Amygdala (tissue), 56 donors: ENCODE measurements at places on chromosomes 6 and 20.

DNA sequence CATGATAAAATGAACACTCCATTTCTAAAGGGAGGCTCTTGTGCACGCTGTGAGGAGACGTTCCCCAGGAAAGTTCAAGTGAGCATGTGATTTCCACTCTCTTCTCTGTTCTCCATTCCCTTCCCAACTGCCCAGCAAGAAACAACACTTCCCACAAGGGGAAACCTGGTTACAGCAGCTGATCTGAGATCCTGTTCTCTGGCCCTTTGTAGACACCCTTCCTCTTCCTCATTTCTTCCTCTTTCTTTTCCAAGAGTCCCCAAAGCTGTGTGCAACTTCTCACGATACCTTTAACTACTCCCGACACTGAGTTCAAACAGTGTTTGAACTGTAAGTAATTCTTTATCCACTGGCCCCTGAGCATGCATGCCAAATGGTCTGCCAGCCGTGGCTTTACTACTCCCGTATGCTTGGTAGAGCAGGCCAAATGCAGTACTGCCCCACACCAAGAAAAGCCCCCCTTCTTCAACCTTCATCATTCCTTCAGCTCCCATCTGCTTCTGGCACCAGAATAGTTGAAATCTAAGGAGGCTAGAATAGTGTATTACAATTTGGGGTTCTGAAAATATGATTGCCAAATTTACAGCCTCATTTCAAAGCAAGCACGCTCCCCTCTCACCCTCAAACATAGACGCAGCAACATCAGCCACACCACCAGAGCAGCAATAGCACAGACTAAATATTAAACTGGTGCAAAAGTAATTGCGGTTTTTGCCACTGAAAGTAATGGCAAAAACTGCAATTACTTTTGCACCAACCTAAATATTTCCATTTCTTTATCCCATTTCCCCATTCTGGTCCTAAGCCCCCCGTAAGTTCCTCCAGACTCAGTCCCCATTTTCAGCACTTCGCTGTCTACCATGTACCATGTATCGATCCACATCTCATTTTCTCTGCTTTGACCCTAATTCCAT is 4.3 kb downstream of the HLA-DMB start:
- no peak for DNase-seq

- no peak for DNase-seq
Observed at GRCh38 chr20:3990716-3991115, 24.6 kb downstream of the RNF24 start.

GRCh38 chr6:74798302-74798701 is 407.6 kb downstream of the COL12A1 start:
- DNase-seq, result no peak

DNA sequence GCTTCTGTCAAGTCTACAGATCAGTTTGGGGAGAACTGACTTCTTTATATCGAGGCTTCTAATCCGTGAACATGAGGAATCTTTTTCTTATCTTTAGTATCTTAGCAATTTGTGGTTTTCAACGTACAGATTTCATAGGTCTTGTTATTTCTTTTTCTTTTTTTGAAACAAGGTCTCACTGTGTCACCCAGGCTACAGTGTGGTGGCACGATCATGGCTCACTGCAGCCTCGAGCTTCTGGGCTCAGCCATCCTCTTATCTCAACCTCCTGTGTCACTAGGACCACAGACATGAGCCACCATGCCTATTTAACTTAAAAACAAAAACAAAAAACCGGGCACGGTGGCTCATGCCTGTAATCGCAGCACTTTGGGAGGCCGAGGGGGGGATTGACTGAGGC is 29.3 kb downstream of the DNAJC5 start:
- no peak for DNase-seq

- no peak for DNase-seq
Observed at GRCh38 chr20:6504826-6505225, 262.7 kb upstream of the BMP2 start.

DNA sequence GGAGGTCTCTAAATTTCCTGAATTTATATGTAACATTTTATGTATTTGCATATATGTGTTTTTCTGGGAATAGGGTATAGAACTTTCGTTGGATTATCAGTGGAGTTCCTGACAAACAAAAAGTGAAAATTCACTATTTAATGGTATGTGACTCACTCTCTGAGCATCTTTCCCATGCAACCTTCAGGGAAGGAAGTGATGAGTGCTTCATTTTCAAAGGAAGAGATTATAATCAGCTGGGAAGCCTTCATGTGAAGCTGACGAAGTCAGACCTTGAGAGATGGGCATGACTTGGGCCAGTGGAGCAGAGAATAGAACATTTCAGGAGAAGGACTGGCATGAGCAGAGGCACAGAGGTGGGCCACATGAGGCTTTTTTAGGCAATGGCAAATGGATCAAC is 72.7 kb downstream of the FAXC start:
- no peak for DNase-seq

GRCh38 chr20:58406422-58407001 is 17.5 kb downstream of the VAPB start:
- no peak for DNase-seq

DNA sequence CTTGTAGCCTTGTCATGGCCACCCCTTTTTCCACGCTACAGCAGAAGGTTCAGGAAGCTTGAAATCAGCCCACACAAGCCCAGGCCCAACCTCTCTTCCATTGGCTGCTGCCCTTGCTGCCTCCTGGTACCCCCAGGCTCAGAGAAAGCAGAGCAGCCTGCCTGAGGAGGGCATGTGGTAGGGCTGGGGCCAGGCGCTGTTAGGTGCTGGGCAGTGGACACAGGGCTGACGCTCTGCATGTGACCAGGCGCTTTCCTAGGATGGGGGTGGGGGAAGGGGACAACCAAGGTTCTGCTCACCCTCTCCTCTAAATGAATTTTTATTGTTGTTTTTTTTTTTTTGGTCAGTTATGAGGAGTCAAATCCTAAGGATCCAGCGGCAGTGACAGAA is 36.3 kb upstream of the ID1 start:
- DNase-seq, result no peak

DNA sequence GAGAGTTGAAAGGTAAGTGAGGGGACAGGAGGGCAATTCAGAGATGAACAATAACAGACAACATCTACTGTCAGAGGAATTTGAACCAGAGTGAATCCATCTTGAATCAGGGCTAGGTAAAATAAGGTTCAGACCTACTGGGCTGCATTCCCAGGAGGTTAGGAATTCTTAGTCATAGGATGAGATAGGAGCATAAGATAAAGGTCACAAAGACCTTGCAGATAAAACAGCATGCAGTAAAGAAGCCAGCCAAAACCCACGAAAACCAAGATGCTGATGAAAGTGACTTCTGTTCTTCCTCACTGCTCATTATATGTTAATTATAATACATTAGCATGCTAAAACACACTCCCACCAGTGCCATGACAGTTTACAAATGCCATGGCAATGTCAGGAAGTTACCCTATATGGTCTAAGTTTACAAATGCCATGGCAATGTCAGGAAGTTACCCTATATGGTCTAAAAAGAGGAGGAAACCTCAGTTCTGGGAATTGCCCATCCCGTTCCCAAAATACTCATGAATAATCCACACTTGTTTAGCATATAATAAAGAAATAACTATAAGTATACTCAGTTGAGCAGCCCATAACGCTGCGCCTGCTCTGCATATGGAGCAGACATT is 248.5 kb downstream of the HAO1 start:
- no peak for DNase-seq

DNA sequence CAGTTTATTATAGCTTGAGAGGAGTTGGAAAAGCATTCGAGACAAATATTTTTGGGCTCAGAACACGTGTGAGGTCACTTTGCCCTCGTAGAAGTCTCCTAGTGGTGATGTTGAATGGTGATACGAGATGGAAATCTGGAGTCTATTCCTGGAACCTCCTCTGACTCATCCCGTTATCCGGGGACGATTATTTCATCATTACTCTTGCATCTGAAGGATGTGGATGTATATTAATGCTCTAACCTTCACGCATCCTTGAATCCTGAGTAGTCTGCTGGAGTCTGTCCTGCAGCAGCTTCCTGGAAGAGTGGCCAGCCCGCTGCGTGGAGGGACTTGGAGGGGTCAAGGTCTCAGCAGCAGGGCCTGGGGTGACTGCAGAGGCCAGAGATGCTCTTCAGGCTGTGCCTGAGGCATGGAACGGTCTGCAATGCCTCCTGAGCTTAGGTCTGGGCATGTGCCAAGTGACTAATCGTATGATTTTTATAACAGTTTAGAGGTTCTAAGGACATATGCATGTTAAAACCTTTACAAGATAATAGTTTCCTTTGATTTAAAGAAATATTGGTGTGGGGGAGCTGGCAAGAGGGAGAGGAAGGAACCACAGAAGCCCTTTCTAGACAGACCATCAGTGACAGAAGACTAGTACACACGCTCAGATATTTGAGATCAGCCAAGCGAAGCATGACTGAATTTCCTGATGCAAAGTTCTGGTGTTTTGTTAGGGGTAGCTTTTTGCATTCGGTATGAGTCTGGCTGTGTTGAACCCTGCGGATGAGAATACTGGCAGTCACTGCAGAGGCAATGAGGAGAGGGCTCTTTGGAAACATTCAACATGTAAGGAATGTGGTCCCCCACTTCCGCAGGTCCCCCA is 400.2 kb downstream of the QKI start:
- DNase-seq, result no peak

GRCh38 chr6:105331927-105332326 is 71.0 kb downstream of the PREP start:
- no peak for DNase-seq

DNA sequence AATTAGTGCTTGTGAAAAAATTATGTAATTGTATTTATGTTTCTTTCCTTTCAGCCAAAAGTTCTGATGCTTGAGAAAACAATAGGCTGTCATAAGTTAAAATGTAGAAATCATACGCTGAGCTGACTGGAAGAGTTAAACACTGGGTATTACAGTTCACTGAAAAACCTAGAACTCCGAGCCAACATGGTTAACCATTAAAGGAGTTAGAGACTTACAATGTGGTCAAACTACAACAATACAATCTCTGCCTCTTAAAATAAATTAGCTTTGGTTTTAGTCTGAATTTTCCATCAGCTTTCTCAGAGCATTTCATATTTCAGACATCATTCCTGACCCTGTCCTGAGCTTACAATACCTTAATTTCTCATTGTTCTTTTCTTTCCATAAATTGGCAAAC is 91.0 kb downstream of the COL12A1 start:
- no peak for DNase-seq

GRCh38 chr20:32479012-32479411 is 106.1 kb downstream of the NOL4L start:
- no peak for DNase-seq

DNA sequence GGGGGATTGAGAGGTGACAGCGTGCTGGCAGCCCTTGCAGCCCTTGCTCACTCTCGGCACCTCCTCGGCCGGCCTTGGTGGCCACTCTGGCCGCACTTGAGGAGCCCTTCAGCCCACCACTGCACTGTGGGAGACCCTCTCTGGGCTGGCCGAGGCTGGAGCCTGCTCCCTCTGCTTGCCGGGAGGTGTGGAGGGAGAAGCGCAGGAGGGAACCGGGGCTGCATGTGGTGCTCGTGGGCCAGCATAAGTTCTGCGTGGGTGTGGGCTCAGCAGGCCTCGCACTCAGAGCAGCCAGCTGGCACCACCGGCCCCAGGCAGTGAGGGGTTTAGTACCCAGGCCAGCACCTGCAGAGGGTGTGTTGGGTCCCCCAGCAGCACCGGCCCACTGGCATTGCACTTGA is 912.2 kb upstream of the ADGRB3 start:
- DNase-seq, result no peak

DNA sequence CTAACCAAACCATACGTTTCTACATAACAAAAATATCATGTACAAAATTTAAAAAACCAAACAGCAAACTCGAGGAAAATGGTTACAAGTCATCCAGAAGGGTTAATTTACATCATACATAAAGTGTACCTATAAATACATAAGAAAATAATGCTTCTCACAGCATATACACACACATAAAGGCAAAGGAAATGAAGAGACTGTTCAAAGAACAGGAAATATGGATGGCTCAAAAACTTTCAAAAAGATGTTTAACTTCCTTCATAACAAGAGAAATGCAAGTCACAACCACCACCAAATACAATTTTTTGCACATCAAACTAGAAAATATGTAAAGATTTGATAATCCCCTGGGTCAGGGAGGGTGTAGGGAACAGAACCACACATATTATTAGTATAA is 7.5 kb downstream of the SLC22A23 start:
- DNase-seq, result no peak

DNA sequence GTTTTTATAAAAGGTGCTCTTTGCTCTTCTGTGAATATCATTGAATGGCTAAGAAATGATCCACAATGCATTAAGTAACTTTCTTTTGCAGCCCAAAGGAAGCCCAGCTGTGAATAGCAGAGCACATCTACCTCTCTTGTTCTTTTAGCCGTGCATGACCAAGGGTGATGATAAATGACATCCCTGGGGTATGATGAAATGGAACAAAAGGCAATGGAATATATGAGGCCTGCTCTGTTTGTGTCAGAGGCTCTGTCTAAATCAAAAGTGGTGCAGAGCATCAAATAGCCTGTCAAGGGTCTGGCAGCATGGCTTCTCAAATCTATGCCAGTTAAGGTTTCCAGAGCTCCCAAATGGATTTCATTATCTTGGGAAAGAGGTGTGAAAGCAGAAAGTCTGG is 362.6 kb upstream of the RNF217 start:
- no peak for DNase-seq

- no peak for DNase-seq
Observed at GRCh38 chr6:27605401-27606342, 132.8 kb upstream of the ZNF184 start.

DNA sequence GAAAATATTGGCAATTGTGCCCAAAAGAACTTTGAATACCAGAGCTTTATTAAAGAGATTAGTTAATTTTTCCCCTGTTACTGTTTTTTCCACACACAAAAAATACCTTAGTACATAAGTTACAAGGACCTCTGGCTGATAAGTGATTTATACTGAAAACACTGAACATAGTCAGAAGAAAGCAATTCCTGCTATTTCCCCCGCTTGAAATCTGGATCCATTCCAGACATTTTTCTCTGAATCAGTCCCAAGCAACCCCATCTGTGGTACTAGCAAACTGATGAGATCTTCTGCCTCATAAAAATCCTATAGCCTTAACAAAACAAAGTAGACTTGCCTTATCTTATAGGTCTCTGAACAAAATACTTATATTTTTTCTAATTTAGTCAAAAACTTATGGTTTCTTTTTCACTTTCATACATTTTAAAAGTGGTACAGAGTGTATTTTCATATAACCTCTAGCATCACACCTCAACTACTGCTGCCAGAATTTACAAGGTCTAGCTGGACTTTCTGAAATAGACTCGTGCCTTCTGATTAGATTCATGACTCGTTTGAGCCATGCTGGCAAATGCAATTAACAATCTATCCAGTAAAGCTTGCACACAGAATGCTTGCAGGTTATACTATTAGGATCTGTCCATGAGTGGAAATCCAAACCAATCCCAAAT is 111.9 kb downstream of the TBX18 start:
- no peak for DNase-seq

- no peak for DNase-seq
Observed at GRCh38 chr6:22910370-22910769, 341.0 kb downstream of the HDGFL1 start.

- no peak for DNase-seq
Observed at GRCh38 chr6:87738000-87738399, 36.0 kb upstream of the AKIRIN2 start.
